ENCODE measurements at places on chromosomes 12 and 14. TPM values are rescaled to one million over a fixed set of nuclear protein-coding genes. Genes with fewer than 3 reads are reported as not detected.

DNA sequence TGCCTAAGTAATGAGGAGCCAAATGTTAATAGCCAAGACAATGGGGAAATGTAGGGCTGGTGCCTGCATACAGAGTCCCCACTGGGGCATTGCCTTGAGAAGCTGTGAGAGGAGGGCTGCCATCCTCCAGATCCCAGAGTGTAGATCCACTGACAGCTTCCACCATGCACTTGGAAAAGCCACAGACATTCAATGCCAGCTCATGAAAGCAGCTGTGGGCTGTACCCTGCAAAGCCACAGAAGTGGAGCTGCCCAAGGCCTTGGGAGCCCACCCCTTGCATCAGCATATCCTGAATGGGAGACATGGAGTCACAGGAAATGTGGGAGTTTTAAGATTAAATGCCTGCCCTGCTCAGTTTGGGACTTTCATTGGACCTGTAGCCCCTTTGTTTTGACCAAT is 244.7 kb downstream of the BTG1 start:
- DNase-seq: no peak

GRCh38 chr12:5442251-5443006 is 10.5 kb downstream of the NTF3 start:
- DNase-seq: no peak

- no peak for DNase-seq
These were observed 150.8 kb downstream of the HELB start for GRCh38 chr12:66453120-66453519.

DNA sequence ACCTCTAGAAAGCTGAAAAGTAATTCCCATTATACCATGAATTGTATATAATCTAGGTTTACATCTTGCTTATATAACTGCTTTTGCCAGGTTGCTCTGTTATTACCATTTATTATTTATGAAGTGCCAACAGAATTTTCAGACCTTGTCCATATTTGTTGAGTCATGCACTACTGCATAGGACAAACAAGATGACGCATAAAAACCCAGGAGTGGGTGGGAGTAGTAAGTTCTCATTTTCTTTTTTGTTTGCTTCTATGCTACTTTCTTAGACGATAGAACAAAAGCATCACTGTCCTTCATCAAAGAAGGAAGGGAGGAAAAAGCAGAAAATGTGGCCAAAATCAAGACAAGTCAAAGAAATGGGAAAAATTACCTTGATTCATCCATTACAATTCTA is 119.0 kb upstream of the RASSF8 start:
- DNase-seq: no peak

DNA sequence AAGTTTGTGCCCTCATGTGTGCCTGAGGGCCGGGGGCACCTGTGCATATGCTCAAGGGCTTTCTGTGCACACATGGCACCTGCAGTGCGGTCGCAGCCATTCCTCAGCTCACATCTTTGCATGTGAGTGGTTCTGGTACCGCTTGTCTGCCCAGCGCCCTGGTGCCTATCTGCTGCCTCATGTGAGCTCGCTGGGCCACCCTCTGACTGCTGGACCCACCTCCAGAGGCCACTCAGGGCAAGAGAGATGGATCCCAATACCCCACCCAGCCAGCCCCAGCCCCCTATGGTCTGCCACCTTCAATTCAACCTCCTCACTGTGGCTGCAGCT is 5.4 kb upstream of the AMN start:
- no peak for DNase-seq

The IFNG-AS1 gene
- total RNA-seq: not detected

DNA sequence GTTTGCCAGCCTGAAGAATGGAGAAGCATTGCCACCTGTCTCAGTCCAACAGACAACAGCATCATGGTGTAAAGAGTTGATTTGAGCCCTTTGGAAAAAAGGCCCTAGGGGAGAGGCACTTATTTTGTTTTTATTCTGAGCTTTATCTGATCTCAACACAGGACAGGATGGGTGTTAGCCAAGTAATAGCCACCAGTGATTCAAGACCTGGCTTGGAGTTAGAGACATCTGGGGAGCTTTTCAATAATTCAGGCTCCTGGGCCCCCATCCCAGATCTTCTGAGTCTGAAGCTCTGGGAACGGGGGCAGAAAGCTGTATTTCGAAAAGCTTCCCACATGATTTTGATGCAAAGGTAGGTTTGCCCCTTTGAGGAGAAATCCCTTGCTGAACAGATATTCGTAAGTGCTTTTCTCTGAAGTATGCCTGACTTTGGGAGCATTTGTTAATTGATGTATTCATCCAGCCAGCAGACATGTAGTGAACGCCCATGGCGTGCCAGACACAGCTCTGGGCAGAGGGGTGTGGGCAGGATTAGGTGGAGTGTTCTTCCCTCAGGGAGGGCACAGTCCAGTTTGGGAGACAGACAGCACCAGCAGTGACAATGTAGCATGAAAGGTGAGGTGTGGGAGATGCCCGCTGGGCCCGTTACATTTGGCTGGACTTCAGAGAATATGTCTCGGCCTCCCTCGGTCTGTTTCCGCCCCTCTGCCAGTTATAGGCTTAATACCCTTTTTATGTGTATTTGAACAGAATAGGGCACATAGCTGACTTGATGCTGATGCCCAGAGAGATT is 72.5 kb downstream of the TSPAN9 start:
- no peak for DNase-seq

GRCh38 chr14:99633141-99633540 is 11.8 kb upstream of the HHIPL1 start:
- DNase-seq: no peak

GRCh38 chr12:49524660-49525324 is 14.0 kb upstream of the KCNH3 start:
- no peak for DNase-seq

DNA sequence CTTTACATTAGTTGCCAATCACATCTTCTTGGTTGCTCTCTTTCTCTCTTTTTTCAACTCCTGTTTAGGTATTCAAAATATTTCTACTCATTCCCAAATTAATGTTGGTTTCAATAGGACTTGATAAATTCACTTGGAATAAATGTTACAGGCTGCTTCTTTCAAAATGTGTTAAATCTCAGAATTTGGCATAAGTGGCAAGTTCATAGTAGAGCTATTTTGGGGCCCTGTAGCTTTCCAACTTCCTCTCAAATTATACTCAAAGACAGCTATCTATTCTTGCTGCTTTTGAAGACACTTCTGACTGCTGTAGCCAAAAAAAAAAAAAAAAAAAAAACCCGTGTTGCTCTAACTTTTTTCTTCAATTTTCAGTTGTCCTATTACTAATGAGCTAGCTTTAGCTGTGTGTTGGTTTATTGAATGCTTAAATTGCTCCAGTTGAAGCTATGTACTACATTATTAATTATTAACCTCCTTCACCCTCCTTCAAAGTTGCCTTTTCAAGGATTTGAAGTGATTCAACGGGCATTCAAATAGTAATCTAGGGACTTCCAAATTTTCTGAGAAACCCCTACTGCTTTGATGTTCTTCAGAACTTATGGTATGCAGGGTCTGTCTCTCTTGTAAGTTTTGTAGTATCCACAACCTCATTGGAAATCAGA is 554.6 kb upstream of the FLRT2 start:
- DNase-seq: no peak

DNA sequence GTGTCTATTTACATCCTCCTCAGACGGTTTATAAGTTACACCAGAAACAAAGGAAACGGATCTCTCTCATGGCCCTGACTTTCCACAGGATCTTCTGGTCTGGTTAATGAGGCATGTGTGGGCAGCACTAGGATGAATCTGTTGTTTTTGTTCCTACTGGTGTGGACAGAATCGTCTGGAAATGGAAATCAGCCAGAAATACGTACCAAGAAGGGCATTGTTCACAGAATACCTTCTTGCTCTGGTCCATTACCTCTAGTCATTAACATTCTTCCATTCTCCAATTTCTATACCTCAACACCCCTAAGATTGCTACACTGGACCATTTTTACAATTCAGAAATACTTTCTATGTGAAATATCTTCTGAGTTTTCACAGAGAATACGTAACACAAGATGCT is 86.0 kb downstream of the TPH2 start:
- DNase-seq: no peak

The GALNT6 gene
- total RNA-seq: 6.5 TPM

The LRRC10 gene
- not detected for total RNA-seq

The GPRC5D gene
- total RNA-seq: not detected

- DNase-seq: no peak
These were observed 223.3 kb downstream of the CHST11 start for GRCh38 chr12:104680070-104680469.

GRCh38 chr12:12167847-12168246 is 97.1 kb downstream of the BCL2L14 start:
- DNase-seq: no peak

The LRFN5 gene
- total RNA-seq: 9.8 TPM

DNA sequence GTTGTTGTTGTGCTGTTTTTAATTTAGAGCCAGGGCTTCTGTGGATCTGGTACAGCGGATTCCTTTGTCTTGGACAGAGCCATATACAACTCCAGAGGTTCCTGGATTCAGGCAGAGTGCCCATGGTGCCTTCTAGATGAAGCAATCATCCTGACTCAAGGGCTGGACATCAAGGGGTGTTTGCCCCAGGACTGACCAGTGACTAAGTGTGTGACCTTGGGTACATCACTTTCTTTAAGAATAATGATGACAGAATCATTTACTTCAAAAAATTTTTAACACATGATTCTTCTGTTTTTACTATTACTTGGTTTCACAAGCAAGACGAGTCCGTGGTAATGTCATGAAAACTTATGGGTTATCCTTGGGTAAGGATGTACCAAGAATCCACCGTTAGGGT is 397.3 kb downstream of the ZFP36L1 start:
- DNase-seq: no peak

GRCh38 chr12:26027401-26027800 is 68.9 kb downstream of the RASSF8 start:
- no peak for DNase-seq

DNA sequence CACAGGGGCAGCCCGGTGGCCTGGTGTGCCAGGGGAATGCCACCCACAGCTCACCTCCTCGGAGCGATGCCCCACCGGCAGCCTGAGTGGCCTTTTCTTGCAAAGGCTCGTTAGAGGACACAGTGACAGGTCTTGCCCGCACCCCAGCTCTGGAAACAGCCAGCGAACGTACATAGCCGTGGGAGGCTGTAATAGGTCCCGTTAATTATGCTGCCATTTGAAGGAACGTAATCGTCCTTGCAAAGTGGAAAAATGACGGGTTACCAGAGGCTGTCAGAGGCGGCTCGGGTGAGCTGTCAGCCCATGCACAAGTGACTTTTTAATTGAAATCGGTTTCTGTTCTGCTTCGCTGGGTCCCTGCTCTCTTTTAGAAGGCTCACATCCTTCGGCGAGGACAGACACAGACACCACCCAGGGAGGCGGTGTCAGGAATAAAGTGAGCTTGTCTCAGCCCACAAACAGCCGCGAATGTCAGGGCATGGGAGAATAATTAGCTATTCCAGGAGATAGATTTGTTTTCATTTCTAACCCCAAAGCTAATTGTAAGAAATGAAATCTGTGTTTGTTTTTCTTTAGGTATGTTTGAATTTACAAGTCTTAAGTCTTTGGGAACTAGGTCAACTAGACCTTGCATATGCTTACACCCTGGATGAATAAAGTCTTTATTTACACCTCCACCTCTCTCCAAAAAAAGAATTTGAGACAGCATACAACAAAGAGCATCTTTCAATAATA is 77.2 kb upstream of the RFLNA start:
- DNase-seq: no peak

The ALX1 gene
- 0.23 TPM for total RNA-seq

DNA sequence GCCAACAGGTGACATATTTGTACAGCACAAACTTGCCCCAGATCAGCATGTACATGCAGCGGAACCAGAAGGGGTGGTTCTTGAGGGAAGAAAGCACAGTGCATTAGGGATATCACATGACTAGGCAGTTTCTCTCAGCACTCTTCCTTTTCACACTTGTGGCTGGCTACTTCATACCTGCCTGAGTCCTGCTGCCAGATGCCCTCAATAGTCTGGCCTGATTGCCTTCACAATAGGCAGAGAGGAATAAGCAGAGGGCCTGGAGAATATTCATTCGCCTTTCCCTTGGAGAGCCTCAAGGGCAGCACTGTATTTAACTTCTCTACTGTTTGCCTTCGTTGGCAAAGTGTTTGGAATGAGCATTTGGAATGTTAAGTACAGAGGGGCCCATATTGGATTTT is 7.9 kb downstream of the EMG1 start:
- DNase-seq: no peak

The KLHL33 gene
- total RNA-seq: not detected

The CLIP1 gene
- total RNA-seq: 117 TPM

- DNase-seq: no peak
These were observed 23.3 kb downstream of the MEG3 start for GRCh38 chr14:100849115-100849781.

- DNase-seq: no peak
These were observed 96.9 kb downstream of the FIGNL2 start for GRCh38 chr12:51751661-51752060.

The SLC10A1 gene
- total RNA-seq: not detected

All from Panc1 (cell line).